ENCODE measurements at places on chromosomes 6 and 20. TPM values are rescaled to one million over a fixed set of nuclear protein-coding genes. Genes with fewer than 3 reads are reported as not detected.
A peak's percentile ranks its signal among the peaks of the same experiment; 100 is the strongest.

DNA sequence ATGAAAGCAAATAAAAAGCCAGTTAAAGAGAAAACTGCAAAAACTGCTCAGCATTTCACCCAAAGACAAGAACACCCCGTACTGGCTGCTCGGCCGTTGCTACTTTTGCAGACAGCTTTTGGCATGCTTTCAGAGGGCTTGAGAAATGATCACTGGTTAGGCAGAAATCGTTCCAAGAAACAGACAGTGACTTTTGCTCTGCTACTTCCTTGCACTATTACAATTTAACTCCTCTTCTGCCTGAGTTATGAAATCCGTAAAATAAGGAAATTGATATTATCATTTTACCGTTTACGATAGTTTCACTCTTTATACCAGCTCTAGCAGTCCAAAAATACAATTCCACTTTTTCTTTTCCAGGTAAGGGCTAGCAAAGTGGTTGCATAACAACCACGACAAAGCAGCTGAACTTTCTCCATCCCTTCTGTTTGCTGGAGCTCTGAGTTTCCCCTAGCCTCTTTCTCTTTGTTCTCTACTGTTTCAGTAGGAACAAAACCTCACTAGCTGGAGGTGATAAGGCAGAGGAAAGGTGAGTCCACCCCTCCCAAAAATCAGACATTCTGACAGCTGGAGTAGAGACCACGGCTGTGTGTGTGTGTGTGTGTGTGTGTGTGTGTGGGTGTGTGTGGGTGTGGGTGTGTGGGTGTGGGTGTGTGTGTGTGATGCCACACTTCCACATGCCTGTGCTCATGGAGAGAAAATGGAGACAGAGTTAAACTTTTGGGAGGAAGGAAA is 191.8 kb upstream of the RREB1 start:
- H3K4me3 ChIP-seq: no peak overlapping the region
- no peaks in the 10 kb centered on the region for H3K27me3 ChIP-seq
- peak; percentile 77 for DNase-seq
- peak overlapping the region; percentile 10 for H3K27ac ChIP-seq
- no peaks in the 10 kb centered on the region for H3K36me3 ChIP-seq
- H3K4me1 ChIP-seq: peaks cover 9% of the 10 kb centered on the region

DNA sequence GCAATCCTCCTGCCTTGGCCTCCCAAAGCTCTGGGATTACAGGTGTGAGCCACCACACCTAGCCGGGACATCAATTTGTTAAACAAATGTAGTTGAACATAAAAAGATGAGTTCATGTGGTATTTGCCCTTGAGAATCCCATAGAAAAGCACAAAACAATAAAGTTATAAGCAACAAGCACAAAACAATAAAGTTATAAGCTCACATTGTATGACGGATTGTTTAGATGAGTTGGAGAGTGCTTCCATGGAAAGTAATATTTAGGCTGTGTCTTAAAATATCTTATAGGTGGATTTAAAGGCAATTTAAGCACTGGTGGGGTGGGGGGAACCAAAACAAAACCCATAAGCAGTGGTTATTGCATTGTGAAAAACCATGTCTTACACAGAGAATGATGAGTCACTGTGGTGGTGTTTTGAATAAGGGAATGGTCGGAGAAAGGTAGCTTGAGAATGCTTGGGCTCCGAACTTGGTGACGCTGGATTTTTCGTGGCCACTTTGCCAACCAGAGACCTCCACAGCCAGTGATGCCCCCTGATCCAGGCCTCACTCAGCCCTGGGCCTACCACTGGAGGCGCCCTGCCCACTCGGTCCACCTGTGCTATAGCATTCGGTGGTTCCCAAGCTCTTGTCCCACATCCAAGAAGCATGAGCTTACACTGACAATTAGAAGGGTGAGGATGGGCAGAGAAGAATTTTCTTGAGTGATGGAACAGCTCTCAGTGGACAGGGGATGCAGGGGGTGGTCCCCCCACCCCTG is 256.0 kb downstream of the CDKAL1 start:
- no peak overlapping the region for H3K27ac ChIP-seq
- no peak for DNase-seq
- no peaks in the 10 kb centered on the region for H3K36me3 ChIP-seq

DNA sequence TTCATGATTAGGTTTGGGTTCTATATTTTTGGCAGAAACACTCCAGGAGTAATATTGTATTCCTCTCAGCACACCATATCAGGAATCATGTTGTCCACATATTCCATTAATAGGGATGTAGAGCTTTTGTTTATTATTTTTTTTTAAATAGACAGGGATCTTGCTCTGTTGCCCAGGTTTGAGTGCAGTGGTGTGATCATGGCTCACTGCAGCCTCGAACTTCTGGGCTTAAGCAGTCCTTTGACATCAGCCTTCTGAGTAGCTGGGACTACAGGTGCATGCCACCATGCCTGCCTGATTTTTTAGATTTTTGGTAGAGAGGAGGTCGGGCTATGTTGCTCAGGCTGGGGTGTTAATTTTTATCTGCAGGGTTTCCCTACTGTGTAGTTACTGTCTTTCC is 12.0 kb downstream of the SCAF8 start:
- DNase-seq: no peak
- H3K4me1 ChIP-seq: no peaks in the 10 kb centered on the region
- H3K36me3 ChIP-seq: no peaks in the 10 kb centered on the region
- no peak overlapping the region for H3K4me3 ChIP-seq

Gene DLL1
- total RNA-seq: 10.4 TPM

DNA sequence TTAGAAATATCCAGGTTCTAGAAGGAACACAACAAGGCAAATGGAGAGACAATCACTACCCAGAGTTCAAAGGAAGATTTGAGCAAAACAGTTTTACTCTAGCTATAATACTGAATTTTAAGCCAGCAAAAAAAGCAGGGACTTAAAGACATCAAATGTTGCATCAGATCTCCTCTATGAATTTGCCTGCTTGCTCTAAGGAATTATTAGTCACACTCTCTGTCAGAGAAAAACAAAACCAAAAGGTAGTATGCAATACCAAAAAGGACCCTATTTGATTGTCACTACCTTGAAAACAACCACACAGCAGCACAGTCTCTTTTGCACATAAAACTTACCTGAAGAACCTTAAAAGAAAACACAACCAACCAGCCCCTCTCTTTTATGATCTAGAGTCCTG is 46.3 kb downstream of the BTBD9 start:
- H3K27me3 ChIP-seq: no peaks in the 10 kb centered on the region
- H3K4me1 ChIP-seq: no peaks in the 10 kb centered on the region
- no peak for DNase-seq
- H3K36me3 ChIP-seq: peaks cover 3% of the 10 kb centered on the region
- no peak overlapping the region for H3K27ac ChIP-seq
- H3K4me3 ChIP-seq: no peak overlapping the region

Measured in spinal cord (tissue), 10 donors.